ENCODE measurements at places on chromosomes 3 and 15.
A peak's percentile ranks its signal among the peaks of the same experiment; 100 is the strongest.

- no peak for DNase-seq
These were observed 13.1 kb upstream of the SCN5A start for GRCh38 chr3:38662544-38662943.

DNA sequence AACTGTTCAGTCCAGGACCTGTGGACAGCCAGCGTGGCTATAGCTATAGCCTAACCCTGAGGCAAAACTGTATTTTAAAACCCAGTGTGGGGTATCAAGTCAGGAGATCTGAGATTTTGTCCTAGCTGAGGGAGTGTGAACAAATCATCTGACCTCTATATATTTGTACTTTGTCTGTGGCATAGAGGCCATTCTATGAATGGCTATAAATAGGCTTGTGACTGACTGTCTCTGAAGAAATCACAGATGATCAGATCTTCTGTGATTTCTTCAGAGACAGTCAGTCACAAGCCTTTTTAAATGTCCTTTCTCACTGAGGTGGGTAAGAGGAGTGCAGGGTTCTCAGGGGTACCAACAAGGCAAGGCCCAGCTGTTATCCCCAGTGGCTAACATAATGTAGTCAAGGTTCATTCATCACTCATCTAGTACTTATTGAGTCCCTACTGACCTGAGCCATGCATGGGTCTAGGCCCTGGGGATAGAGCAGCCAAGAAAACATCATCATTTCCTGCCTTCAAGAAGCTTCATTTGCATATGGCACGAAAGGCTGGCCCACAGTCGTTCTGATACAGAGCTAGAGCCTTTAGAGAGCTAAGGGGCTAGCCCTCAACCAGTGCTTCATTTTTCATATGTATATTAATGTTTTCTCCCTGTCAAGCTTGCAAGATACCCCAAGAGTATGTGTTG is 53.3 kb downstream of the TIPARP start:
- no peak for DNase-seq

- no peak for DNase-seq
These were observed 40.1 kb downstream of the TRIM42 start for GRCh38 chr3:140717921-140718320.

GRCh38 chr3:32184187-32184730 is 54.2 kb upstream of the CMTM8 start:
- no peak for DNase-seq

- DNase-seq, result no peak
These were observed 8.9 kb downstream of the HGD start for GRCh38 chr3:120673116-120673515.

GRCh38 chr15:90583471-90584252 is 53.9 kb downstream of the CRTC3 start:
- peak; percentile 37 for DNase-seq

- DNase-seq, result no peak
These were observed 584.8 kb downstream of the DIPK2A start for GRCh38 chr3:144556392-144556791.

DNA sequence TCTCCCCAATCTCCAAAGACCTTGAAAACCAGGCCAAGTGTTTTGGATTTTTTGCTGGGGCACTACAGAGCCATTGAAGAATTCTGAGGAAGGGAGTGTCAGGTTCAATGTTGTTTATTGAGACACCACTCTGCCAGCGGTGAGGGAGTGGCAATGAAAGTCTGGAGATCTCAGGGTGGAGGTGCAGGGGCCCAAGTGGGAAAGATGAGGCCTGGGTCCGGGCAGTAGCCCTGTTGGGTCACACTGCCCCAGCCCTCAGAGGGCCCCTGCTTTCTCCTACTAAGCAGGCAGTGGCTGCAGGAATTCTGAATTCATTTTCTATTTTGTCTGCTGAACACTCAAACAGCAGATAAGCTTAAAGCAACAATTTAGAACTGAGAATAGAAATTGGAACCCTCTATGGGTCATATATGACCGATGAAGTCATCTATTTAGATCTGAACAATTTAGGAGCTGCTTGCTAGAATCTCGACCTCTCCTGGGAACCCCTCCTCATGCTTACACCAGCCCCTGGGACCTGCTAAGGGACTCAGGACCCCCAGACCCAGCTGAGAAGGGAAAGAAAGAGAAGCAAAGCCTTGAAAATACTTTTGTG is 17.9 kb downstream of the HRH1 start:
- DNase-seq, result no peak

- no peak for DNase-seq
These were observed 9.0 kb downstream of the ZNF662 start for GRCh38 chr3:42914771-42915515.

DNA sequence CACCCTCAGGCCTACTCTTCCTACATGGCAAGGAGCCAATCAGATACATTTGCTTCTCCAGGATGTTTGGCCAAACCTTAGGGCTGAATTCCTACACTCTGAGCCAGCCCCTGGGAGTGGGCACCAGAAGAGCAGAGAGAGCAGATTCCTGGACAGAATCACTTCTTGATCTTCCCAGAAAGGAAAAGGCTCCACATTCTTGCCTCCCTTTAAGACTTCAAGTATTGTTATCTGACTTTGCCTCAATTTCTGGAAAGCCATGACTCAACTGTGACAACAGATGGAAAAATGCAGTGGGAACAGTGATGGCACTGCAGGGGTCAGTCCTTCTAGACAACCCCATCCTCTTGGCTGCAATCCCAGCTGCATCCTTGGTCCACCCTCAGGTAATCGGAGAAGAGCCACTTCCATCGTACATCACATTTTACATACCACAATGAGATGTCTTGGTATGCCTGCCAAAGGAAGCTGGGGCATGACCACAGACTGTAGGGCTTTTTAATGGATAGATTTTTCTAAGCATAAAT is 21.0 kb downstream of the SLCO2A1 start:
- no peak for DNase-seq

GRCh38 chr3:46699676-46700523 is 1.3 kb upstream of the TMIE start:
- no peak for DNase-seq

DNA sequence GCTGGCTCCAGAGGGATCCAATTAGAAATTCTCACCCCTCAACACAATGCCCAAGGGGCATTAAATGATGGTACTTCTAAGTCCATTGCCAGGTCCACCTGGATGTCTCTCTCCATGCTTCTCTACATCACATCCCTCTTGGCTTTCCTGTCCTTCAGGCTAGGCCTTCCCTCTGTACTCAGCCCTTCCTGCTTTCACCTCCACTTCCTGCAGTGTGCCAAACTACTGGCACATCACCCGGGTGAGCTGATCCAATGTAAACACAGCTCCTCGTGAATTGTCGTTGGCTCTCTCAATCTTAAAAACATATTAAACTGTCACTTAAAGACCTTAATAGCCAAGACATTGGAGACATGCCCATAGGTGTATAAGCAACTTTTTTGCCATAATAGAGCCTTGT is 4.0 kb downstream of the LMCD1 start:
- no peak for DNase-seq

DNA sequence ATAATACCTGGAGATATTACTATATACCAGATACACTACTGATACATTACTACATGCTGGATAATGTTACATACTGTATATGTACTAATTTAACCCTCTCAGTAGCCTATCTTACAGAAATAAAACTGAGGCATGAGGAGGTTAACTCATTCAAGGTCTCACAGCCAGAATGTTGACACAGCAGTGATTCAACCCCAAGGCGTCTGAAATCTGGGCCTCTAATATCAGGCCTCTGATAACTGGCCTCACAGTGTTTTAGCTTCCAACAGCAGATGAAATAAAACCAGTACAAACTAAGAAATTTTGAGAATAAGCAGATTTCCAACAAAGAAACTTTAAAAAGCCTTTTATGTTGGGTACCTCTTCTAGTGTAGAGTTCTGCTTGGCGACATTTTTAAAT is 23.4 kb downstream of the DZIP1L start:
- no peak for DNase-seq

- DNase-seq, result no peak
These were observed 145.5 kb downstream of the FBN1 start for GRCh38 chr15:48499978-48500377.

GRCh38 chr3:171615281-171615680 is 155.1 kb upstream of the TNIK start:
- no peak for DNase-seq

GRCh38 chr3:8097690-8098089 is 403.9 kb upstream of the LMCD1 start:
- DNase-seq, result no peak

DNA sequence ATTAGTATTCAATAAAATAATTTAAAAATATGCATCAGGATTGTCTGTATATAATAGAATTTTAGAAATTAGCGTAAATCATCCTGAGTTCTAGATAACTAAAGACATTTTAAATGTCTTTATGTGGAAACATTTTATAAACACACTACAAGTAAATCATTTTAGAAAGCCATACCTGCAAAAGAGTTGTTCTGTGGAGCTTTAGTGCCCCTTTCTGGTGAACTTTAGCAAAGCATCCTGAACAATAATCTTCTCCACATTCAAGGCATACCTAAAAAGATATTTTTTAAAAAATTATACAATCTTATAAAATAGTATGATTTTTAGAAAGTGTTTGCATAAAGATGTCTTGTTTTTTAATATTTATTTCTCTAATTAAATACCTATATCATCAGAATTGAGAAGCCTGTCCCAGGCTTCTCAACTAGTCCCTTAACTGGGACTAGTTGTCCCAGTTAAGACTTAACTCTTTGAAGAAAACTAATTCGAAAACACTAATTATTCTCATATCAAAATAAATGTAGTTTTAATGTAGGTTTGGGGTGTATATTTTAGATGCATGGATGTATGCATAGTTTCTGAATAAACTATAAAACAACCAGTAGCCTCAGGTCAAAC is 29.7 kb downstream of the ZBBX start:
- no peak for DNase-seq

DNA sequence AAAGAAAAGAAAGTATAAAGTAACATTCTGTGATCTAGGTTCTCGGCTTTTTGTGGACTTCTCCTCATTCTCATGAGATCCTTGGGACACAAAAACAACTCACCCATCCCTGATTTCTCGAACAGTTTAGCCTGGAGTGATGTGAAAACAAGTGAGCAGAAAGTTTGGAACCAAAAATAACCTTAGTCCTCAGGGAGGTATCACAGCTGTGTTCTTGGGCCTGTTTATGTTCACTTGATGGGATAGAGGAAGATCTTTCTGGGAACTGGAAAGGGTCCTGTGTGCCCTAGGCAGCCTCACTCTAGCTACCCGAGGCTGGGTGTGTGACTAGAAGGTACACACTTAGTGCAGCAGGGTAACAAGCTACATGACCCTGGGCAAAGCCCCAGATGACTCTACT is 308.8 kb upstream of the PDZRN3 start:
- DNase-seq, result no peak

- DNase-seq, result no peak
These were observed 123.3 kb downstream of the MYLK start for GRCh38 chr3:123760817-123761216.

GRCh38 chr15:91422797-91423196 is 322.7 kb downstream of the SV2B start:
- DNase-seq, result no peak

- DNase-seq, result no peak
These were observed 598.4 kb downstream of the FHIT start for GRCh38 chr3:60652829-60653228.

- DNase-seq, result no peak
These were observed 2.0 kb upstream of the TMED3 start for GRCh38 chr15:79308874-79309273.

- no peak for DNase-seq
These were observed 101.8 kb upstream of the THSD4 start for GRCh38 chr15:71013446-71013845.
